ENCODE measurements at places on chromosomes 2 and 18.

- no peak for DNase-seq
These were observed 76.9 kb upstream of the YWHAQ start for GRCh38 chr2:9707611-9708160.

- no peak for DNase-seq
These were observed 19.7 kb upstream of the SFXN5 start for GRCh38 chr2:73091164-73091563.

- no peak for DNase-seq
These were observed 323.7 kb upstream of the SALL3 start for GRCh38 chr18:78655921-78656320.

DNA sequence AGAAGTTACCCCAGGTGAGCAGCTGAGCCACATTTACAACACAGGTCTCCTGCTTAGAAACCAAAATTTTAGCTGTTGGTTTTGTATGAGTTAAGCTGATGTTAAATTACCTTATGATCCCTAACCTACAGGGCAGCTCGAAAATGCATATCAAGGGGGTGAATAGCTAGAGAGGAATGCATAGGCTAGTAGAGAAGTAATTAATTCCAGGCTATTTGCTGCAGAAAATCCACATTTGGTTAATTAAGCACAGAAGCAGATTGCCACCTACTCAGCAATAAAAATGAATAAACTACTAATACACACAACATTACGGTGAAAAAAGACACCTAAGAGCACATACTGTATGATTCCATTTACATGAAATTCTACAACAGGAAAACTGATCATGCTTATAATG is 91.4 kb downstream of the OSBPL1A start:
- DNase-seq: no peak

GRCh38 chr2:196262606-196263005 is 91.2 kb upstream of the STK17B start:
- DNase-seq: no peak

DNA sequence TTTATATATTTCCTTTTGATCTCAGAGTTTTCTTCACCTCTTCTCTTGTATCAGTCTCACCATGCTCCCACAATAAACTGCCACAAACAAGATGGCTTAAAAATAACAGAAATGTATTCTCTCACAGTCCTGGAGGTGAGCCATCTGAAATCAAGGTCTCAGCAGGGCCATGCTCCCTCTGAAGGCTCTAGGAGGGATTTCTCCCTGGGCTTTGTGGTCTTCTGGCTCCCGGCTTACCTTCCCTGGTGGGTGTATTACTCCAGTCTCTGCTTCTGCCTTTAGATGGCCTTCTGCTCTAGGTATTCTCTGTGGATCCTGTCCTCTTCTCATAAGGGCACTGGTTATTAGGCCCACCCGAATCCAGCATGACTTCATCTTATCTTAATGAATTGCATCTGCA is 994.7 kb upstream of the POU3F3 start:
- no peak for DNase-seq

GRCh38 chr2:65658881-65659280 is 226.5 kb upstream of the SPRED2 start:
- DNase-seq: no peak

DNA sequence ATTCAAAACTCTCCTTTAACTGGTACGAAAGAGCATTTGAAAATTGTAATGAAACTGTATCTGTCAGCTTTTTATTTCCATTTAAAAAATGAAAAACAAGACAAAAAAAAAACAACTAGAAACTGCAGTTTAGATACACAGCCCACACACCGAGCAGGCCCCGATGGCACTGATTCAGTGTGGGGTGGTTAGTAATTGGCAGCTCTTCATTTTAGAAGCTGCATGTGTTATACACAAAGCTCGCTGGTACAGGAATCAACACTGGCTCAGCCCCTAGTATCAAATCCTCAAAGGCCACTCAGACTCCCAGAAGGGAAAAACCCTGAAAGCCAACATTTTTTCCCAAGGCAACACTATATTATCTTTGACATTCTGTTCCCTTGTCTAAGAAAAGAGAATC is 30.5 kb upstream of the RMDN2 start:
- DNase-seq: no peak

- no peak for DNase-seq
These were observed 9.3 kb upstream of the SPATA3 start for GRCh38 chr2:230986520-230987136.

- no peak for DNase-seq
These were observed 4.5 kb upstream of the SFTPB start for GRCh38 chr2:85672456-85672855.

- no peak for DNase-seq
These were observed 148.1 kb downstream of the ACKR3 start for GRCh38 chr2:236717729-236718128.

DNA sequence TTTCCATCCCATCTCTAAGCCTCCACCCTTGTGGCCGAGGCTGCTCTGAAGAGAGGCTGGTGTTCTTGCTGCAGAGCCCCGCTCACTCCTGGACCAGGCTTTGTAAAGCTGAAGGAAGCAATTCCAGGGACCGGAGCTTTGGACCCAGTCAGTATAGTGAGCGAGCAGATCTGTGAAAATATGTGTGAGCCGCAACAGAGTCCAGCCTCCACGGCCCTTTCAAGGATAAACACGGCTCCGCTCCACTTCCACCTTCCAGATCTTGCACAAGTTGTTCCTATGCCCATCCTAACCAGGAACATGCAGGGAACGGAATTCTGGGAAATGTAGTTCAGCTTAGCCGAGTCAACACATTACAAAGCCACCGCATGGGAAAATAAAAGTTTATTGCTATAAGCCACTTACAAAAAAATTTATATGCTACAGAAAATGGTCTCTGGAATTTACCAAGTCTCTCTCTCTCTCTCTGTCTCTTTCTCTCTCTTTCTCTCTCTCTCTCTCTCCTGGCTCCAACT is 151.7 kb upstream of the ZNF521 start:
- peak; percentile 73 for DNase-seq

DNA sequence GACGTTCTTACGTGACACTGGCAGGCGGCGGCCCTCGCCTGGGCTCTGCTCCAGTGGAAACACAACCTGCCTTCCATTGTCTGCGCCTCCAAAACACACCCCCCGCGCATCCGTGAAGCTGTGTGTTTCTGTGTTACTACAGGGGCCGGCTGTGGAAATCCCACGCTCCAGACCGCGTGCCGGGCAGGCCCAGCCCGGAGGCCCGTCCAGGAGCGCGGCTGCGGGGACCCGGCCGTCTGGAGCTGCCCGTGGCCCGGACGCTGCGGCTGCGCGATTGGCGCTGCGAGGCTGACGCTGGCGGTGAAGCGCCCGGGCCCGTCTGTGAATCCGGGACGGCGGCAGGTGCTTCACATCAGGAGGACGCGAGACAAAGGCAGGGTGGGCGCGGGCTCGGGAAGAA is 670.3 kb upstream of the SALL3 start:
- no peak for DNase-seq

- no peak for DNase-seq
These were observed 163.4 kb upstream of the ZFP36L2 start for GRCh38 chr2:43389581-43390466.

Measured in NCI-H82 (cell line).